ENCODE measurements at places on chromosomes 5 and 9.

DNA sequence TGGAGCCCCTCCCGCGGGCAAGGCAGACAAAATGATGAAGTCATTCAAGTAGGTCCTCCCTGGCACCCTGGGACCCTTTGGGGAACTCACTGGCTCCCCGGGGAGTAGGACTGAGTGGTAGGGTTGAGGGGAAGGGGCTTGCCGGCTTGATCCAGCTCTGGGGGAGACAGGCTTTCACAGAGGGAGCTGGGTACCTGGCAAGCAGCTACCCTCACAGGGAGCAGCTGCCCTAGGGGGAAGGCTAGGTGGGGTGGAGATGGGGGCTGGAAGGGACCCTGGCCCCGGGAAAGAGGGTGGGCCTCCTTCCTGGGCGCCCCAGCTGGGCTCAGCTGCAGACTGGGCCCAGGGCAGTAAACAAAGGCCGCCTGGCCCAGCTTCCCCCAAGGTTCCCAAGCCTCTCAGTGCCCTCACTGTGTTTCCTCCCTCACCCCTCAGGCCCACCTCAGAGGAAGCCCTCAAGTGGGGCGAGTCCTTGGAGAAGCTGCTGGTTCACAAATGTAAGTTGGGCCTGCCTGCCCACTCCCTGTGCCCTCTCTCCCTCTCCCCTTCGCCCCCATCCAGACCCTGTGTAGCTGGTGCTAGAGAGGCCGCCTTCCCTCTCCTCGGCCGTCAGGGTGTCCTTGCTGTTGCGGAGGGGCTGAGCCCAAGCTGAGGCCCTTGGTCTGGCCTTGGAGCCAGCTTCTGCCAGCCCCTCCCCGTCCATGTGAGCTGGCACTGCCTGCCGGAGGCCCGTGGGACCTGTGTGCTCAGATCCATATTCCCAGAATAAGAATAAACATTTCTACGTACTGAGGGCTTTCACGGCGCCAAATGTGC, 131.2 kb downstream of the RGS3 start:
- DNase-seq: no peak

- peak; percentile 62 for DNase-seq
Observed at GRCh38 chr5:145936401-145937131, at the start of gene SH3RF2. Gene SH3RF2 (plus strand): TSS chr5:145936578. CDS start chr5:145937929, 1,351 bp downstream.

DNA sequence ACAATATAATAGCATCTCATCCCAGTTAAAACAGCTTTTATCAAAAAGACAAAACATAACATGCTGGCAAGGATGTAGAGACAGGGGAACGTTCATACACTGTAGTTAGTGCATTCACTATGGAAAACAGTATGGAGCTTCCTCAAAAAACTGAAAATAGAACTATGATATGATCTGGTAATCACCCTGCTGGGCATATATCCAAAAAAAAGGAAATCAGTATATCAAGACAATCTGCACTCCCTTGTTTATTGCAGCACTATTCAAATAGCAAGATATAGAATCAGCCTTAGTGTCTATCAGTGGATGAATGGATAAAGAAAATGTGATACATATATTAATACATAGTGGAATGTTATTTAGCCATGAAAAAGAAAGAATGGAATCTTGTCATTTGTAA, 88.5 kb downstream of the PBX3 start:
- no peak for DNase-seq

GRCh38 chr9:38371495-38371894, 21.0 kb upstream of the ALDH1B1 start:
- peak; percentile 11 for DNase-seq

DNA sequence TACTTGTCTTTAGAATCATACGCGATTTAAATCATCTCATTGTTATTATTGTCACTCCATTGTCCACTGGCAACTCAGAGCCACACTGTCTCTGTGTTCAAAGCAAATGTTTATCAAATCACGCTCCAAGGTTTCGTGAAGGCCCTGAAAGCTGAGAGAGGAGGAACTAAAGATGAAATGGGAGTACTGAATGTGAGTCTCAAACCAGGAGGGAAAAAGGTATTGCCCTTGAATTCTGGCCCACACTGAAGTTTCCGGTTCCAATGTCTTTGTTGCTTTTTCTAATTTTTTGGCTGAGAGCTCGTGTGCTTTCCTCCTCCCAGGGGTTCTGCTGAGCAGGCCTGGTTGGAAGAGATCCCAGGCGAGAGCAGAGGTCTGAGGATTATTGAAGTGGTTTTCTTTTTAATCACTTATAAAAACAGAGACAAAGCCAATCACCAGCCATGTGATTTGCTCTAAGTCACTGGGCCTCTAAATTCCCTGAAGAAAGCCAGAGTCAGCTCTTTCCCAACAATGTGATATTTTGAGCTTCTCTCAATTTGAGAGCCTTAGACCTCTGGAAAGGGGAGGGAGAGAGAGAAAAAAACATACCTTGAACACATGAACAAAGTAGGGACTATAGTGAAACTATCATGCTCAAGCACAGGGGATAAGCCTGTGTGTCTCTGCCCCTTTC, 420.8 kb upstream of the GRAMD2B start:
- DNase-seq: no peak

GRCh38 chr9:116417464-116417863, 263.9 kb downstream of the PAPPA start:
- no peak for DNase-seq

DNA sequence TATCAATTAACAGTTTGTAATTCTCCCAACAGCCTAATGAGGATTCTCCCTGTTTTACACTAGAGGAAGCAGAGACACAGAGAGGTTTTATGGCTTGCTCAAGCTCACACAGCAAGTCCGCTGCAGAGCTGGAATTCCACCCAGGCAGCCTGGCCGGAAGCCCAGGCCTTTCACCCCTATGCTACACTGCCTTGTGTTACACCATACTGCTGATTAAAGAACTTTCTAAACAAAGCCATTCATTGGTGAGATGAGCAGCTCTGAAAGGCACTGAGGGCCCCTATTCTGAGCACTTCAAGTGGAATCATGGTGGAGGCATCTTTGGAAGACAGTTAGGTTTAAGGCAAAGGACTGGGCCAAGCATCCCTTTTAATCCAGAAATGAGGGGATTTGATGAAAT, 14.7 kb upstream of the LARP1 start:
- no peak for DNase-seq

DNA sequence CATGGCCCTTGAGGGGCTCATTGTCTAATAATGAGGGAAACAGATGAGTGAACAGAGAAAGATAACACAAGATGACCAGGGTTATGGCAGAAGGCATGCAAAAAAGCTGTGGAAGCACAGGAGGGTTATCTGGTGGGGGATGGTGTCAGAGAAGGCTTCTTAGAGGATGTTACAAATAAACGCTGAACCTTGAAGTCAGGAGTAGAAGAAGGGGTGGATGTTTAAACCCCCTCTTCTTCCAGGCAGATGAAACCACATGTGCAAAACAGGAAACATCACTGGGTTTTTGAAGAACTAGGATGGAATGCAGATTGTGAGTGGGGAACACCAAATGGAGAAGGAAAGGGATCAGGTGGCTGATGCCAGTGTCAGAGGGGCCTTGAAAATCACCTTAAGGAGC, 41.8 kb upstream of the NR5A1 start:
- DNase-seq: no peak

GRCh38 chr9:79259858-79260257, 311.9 kb upstream of the TLE4 start:
- no peak for DNase-seq

DNA sequence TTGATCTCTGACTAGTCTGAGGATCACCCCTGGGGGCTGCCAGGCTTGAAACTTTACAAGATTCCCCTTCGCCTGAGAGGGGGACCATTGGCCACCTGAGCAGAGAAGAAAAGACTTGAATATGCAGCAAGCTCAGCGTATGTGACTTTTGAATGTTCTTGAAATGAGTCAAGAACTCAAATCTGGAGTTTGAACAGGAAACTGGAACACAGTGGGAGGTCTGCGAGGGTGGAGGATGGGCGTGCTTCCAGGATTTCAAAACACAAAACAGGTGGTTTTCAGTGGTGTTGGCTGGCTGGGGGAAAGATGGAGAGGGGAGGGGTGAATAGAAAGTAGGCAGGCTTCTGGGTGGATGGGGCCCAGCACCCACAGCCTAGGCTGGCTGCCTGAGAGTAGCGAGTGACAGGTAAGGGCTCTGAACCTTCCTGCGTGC, 40.6 kb downstream of the TMEM174 start:
- DNase-seq: peak; percentile 42

GRCh38 chr5:59390074-59390659, 503.4 kb downstream of the PDE4D start:
- DNase-seq: no peak

DNA sequence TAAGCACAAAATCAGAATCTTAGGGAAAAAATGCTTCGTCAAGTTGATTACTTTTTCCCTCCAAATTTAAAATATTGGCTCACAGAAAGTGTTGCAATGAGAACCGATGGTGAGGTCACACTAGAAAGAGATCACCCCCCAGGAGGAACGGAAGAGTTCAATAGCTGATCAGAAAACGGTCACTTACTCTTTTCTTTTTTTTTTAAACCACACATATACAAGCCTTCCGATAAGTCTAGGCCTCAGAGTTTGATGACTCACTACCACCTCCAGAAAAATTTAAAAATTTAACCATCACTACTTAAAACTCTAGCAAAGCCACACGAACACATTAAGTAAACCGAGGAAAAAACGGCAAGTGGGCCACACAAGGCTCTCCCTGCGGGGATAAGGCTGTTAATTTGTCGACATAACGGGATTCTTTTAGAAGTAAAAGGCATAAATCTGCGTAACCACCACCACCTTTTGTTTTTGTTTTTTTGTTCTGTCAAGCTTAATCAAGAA, 1.2 kb downstream of the SURF4 start:
- DNase-seq: no peak

- DNase-seq: no peak
Observed at GRCh38 chr5:112584781-112585180, 152.9 kb upstream of the APC start.

DNA sequence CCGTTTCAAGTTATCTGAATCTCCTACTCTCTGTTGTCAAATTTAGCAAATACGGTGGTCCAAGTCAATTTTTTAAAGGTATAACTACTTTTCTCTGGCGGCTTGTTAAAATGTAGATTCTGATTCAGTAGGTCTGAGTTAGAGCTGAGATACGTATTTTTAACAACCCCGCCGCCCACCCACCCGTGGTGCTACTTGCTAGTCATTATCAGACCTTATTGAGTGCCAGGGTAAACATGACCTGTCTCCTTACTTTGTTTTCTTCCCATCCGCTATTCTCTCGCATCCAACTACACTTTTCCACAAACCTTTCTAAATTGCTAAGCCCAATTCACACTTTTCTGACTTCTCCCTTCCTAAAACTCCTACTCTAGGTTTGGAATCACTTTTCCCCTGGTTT, 694 bp upstream of the PLAA start:
- peak; percentile 69 for DNase-seq

GRCh38 chr5:35478856-35479682, 138.6 kb upstream of the SPEF2 start:
- DNase-seq: no peak

DNA sequence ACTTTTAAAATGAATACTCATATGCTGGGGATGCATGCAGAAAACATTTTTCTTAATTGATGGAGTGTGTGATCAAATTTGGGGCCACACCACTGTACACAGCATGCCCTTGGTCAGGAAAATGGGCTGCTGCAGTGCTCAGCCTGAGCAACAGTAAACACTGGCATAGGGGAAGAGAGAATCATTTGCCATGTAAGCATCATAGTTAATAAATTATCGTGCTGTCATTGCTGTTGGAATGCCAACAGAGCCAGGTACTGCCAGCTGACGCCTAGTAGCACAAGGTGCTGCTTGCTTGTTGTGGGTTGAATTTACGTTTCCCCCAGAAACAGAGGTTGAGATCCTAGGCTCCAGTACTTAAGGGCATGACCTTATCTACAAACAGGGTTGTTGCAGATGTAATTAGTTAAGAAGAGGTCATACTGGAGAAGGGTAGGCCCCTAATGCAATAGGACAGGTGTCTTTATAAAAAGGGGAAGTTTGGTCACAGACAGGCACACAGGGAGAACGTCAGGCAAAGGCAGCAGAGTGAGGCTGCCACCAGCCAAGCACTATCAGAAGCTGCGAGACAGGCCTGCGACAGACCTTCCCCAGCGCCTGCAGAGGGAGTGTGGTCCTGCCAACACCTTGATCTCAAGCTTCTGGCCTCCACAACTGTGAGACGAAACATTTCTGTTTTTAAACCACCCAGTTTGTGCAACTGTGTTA, 25.3 kb downstream of the DAP start:
- DNase-seq: no peak

DNA sequence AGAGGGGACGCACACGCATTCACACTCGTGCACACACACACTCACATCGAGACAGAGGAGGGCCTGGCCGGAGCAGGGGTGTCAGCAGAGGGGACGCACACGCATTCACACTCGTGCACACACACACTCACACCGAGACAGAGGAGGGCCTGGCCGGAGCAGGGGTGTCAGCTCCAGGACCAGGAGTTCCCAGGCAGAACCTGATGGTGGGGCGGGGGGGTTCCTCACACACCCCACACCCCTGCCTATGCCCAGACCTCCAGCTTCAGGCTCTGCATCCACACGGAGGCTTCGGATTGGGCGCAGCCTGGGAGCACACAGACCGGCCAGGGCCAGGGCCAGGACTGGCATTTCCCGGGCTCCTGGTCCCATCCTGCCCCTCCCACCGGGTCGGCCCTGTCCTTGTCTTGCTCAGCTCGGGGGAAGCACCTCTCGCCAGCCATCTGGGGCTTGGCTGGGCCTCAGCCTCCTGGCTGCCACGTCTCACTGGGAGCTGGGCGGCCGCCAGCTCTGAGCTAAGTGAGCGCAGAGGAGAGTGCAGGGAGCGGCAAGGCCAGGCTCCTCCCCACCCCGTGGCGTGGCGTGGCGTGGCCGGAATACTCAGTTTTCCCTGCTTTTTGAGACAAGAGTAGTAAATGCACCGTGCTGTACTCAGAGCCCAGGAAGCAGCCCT, 31.3 kb downstream of the ADAMTS2 start:
- no peak for DNase-seq

DNA sequence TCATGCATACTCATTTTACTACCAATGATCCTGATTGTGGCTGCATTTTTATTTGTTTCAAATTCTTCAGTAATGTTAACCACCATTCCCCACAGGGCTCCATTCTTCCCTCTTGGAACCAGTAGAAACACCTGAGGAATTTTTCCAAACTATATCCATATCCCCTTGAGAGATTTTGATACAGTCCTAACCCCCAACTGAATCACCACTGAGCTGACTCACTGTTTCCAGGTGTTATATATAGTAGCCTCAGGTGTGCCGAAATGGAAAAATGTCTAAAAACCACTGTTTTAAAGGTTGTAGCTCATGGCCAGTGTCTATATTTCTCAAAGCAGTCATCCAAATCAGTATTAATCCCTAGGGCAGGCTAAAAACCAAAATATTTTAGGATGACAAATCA, 85.2 kb downstream of the MRPS27 start:
- no peak for DNase-seq

DNA sequence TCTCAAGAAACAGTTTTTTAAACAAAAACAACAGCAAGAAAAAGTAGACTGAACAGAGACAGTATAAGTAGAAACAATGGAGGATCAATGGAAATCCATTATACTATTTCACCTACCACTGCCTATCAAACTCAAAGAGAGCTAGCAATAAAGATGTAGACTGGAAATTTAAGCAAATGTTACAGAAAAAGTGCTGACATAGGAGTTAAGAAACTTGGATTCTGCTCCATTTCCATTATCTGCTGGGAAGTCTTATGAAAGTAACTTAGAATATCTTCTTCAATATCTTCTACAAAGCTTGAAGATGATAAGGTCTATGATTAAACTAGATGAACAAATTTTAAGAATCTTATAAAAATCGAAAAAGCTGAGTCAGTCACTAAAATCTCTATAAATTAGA, 1469.8 kb upstream of the C9orf72 start:
- no peak for DNase-seq

Data from activated CD4-positive, alpha-beta T cell treated with anti-CD3 and anti-CD28 coated beads for 48 hours (primary cell).